ENCODE measurements at places on chromosomes 5 and 9.
A peak's percentile ranks its signal among the peaks of the same experiment; 100 is the strongest.

DNA sequence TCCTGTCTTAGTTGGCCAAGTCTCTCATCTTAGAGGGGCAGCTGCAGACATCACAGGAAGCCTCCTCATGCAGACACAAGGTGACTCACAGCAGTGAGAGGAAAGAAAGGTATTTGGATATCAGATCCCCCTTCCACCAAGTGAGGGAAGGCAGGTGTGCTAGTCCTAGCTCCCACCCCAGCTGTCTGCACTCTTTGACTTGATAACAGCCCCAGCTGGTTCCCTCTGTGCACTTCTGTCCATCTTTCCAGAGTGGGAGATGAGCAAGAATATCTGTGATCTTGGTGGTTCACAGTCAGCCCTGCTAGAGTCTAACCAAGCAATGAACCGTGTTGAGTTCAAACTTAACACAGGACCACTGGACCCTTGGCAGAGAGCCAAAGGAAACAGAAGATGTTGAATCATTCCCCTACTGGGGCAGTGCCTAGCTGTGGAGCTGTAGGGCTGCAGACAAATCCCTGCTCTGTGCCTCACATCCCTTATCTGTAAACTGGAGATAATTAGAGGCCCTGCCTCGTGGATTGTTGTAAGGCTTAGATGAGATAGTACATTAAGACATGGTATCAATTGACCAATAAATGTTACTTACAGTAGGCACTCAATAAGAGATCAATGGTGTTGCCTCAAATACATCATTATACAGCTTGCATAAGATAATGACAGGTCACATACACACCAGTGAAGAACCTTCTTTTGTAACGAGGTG lies 39.1 kb downstream of the SH3RF2 start:
- DNase-seq, result no peak

- DNase-seq, result no peak
Measured at GRCh38 chr5:10023494-10023893, 226.2 kb downstream of the ATPSCKMT start.

DNA sequence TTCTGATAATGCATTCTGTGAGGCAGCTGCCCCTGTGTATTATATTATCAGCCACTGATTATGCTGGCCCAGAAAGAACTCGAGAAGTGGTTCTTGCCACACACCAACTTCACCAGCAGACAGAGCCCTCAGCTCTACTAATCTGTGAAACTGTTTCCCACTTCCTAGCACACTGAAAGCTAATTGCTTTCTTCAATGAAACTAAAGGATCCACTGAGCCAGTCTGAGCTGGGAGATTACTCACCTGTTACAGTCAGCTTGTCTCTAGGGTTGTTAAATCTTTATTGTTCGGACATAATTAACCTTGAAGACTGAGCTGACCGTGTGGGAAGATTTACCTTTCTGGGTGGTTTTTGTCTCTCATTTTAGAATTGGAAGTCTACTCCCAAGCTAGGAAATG lies 263.2 kb downstream of the KCTD16 start:
- DNase-seq, result no peak

DNA sequence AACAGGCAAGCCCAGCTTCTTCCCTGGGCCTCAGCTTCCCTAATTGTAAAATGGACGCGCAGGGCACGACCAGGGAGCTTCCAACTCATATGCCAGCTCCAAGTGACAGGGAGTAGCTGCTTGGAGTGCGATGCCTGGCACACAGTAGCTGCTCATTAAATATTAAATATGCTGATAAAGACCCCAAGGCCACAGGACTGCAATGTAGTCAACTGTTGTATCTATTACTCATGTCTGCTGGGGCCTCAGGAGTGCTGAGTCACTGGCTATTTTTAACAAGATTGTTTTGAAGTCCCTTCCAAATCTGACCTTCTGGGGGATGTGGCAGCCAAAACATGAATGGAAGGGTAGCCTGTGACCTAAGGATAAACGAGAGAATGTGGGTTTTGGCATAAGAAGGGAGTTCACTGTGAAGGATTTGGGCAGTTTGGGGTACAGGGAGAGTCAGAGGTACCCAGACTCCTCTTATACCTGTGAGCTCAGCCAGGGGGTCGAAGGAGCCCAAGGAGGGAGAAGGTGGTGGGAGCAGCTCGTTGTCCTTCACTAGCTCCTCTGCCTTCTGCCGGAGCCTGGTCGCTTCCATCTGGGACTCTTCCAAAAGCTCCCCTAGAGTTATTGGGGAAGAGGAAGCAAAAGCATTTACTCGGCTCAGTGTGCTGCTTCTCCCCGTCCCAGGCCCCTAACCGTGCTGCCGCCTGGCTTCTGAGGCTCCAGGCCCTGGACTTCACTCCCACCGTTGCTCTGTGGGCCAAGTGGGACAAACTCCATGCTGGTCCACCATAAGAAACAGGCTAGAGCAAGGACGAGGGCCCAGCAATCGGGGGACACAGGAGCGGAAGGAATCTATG lies 17.5 kb downstream of the TNIP1 start:
- no peak for DNase-seq

DNA sequence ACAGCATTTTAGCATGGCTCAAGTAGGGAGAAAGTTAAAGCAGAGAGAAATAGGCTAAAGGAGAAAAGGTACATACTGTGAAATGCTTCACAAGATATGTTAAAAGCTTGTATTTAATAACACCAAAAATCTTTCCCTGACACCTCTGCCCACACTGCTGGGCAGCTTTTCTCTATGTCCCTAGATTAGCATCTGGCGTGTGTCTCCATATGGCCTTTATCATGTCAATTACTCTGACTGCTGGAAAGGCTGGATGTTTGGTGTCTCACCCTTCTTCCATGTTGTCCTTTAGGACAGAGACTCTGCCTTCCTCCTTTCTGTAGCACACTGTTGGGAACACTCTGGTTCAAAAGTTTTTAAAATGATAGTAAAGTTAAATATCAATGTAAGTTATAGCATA lies 122.5 kb downstream of the OXCT1 start:
- DNase-seq, result no peak

- DNase-seq, result peak; percentile 29
Measured at GRCh38 chr5:77947041-77947428, 170.9 kb upstream of the TBCA start.

GRCh38 chr9:129496473-129497004 lies 124.4 kb downstream of the C9orf50 start:
- DNase-seq, result no peak

GRCh38 chr9:94586814-94587213 lies 6.8 kb downstream of the FBP2 start:
- DNase-seq, result no peak

GRCh38 chr9:27404661-27405060 lies 107.7 kb upstream of the EQTN start:
- DNase-seq, result no peak

DNA sequence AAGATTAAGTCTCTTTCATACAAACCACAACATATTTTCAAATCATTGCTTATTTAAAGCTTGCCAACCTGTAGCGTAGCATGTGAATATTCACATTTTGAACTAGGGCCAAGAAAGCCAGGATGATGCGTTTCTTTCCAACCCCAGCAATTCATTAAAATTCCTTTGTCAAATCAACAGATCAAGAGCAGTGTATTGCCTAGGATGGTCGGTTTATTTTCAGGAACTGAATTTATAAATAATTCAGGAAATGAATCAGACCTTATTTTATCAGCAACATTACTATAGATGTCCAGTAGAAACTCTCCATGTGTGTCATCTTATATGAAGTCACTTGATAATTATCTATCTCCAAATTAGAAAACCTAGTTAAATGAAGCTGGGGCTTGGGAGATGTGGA lies 13.2 kb upstream of the AUH start:
- no peak for DNase-seq

- no peak for DNase-seq
Measured at GRCh38 chr5:55564721-55565120, 30.0 kb upstream of the PLPP1 start.

DNA sequence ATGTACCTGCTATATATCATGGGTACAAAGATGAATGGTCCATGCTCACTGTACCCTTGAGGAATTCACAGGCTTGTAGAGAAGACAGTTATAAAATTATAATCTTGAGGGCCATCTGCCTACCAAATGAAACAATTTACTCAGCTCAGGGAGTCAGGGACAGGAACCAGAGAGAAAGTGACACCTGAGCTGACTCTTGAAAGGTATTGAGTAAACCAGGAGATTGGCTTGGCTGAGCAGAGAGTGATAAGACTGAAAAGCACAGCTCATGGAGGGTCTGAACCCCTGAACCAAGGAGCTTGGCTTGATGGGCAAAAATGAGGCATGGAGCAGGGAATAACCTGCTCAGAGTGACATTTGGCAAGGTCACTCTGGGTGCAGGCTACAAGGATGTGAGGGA lies 147.3 kb downstream of the FAM114A2 start:
- DNase-seq, result no peak

GRCh38 chr9:112757282-112757883 lies 6.8 kb downstream of the SNX30 start:
- DNase-seq, result no peak

- DNase-seq, result no peak
Measured at GRCh38 chr5:34547300-34548085, 108.6 kb upstream of the RAI14 start.

GRCh38 chr9:124696101-124696500 lies 75.0 kb downstream of the NR6A1 start:
- DNase-seq, result no peak

Data from NCI-H1930 (cell line).